Stimulated activated CD8-positive, alpha-beta memory T cell treated with anti-CD3 and anti-CD28 coated beads, Interleukin-7, amount 100 ng/mL, for 1 hour (primary cell): ENCODE measurements at places on chromosomes 1 and 21.

DNA sequence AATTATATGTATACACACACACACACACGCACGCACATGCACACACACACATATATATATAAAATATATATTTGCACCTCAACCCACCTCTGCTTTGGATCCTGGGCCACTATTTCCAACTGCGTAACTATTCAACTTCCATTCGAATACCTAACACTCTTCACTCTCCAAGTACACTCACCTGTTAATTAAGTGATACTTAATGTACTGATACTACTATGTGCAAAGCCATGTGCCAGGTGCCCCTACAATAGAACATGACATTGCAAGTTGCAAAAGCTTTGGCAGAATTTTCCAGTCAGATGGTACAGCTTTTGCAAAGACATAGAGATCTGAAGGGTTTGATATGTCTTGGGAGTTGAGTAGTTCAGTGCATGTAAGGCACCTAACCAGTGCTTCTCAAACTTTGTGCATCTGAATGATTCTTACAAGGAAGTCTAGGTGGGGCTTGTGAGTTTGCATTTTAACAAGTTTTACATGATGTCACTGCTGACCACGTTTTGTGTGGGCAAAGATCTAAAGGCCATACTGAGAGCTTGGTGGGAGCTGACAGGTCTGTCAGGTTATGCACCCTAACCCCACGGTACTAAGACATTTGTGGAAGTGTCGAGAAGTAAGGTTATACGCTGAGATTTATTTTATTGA lies 7.2 kb downstream of the CXADR start:
- no peak for DNase-seq

DNA sequence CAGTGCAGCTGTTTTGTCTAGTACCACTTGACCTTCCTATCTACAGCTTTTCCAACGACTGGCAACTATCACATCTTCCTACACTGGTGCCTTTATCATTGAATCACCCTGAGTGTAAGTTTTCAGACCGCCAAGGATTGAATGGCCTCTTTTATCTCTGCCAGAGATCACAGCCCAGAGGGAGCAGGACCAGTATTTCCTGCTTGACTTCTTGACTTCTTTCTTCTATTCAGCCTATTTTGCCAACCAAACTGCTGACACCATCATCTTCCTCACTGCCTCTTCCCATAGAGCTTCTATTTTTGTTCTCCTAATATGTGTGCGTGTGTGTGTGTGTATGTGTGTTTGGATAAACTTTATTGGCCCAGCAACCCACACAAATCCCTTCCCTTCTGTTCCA lies 53.8 kb downstream of the SERBP1 start:
- DNase-seq: no peak

DNA sequence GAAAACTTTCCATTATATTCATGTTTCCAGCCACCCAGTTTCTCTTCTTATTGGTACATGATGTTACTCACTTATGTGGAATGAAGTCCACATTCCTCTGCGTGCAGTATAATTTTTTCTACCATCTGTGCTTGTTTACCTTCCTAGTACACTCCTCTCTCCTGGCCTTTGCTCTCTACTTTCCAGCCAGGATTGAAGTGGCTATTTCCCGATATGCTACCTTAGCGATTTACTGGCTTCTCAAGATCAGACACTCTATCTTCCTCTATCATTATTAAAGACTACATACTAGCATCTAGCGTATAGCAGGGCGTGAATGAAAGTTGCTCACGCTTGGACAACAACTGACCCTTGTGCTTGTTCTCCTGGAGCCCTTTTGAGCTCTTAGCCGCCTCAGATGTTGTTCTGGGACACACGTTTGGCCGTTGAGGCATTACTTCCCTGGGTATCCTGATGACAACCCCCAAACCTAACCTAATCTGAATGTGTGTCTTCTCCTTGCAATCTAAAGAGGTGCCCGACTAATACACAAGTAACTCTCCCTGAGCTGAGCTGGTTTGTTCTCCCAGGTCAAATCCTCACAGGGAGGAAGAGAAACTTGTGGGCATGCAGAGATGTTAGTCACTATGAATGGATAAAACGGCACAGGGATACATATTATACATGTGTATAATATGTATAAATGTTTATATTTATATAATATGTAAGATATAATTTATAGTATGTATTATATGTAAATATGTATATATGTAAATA lies 13.4 kb upstream of the MTARC2 start:
- DNase-seq: no peak

GRCh38 chr1:58432851-58433668 lies 113.5 kb downstream of the OMA1 start:
- DNase-seq: no peak

DNA sequence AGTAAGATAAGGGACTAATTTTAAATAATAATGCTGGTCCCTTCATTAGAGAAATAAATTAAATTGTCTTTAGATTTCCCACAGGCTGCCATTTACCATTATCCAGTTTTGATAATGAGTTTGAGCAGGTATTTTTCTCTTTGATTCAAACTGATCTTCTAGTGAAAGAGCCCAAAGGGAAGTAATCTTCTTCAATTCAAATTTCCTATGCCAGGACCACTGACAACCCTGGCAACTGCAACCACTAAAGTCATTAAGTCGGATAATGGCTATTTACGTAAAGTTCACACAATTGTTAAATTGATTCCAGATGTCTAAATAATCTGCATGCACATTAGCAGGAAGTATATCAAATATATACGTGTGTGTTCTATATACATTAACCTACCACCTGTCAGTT lies 399.3 kb downstream of the PTPRC start:
- DNase-seq: no peak
